Epithelial cell of prostate (primary cell): ENCODE measurements at places on chromosomes 4 and X.
A peak's percentile ranks its signal among the peaks of the same experiment; 100 is the strongest.

DNA sequence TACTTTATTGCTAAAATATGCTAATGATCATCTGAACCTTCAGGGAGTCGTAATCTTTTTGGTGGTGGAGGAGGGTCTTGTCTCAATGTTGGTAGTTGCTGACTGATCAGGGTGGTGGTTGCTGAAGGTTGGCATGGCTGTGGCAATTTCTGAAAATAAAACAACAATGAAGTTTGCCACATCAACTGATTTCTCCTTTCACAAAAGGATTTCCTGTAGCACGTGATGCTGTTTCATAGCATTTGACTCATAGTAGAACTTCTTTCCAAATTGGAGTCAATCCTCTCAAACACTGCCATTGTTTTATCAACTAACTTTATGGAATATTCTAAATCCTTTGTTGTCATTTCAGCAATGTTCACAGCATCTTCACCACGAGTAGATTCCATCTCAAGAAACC is 19.3 kb downstream of the DDIT4L start:
- DNase-seq: no peak

GRCh38 chr4:37662251-37662650 is 23.9 kb downstream of the RELL1 start:
- no peak for DNase-seq

- DNase-seq: no peak
Observed at GRCh38 chr4:71524756-71525155, 185.9 kb downstream of the SLC4A4 start.

DNA sequence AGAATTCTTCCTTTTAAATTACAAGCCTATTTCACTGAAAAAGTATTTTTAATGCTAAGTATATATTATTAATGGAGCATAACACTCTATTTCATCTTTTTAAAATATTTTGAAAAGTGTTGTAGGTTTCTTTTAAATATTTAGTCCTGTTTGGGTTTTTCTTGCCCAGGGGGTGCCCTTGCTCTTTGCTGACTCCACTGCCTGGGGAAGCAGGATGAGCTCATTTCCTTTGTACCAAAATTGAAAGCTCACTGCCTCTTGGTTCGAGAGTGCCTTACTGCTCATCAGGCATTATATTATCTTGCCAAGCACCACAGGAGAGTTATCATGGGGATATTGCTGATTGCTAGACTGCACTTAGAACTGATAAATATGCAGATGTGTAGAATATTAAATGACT is 819.2 kb downstream of the PCDH18 start:
- no peak for DNase-seq

DNA sequence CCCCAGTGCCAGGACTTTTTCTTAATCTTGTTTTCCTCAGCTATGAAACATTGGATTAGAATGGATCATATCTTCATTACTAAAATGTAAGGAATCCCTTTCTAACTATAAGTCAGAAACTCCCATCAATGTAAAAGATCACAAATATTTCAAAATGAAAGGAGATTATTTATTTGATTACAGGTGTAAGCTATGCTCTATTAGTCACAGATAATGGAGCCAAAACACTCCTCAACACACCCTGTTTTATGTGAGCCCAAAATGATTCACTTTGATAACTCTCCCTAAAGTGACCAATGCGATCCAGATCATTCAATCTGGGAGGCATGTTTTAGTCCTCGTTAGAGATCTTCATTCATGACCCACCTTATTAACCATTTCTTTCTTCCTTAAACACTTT is 566.7 kb upstream of the TENM3 start:
- DNase-seq: no peak

- DNase-seq: no peak
Observed at GRCh38 chr4:2934077-2934812, 29.0 kb downstream of the NOP14 start.

GRCh38 chr4:33930497-33930896 is 2313.8 kb downstream of the ARAP2 start:
- no peak for DNase-seq

GRCh38 chr4:67651536-67651935 is 49.4 kb downstream of the UBA6 start:
- DNase-seq: no peak

DNA sequence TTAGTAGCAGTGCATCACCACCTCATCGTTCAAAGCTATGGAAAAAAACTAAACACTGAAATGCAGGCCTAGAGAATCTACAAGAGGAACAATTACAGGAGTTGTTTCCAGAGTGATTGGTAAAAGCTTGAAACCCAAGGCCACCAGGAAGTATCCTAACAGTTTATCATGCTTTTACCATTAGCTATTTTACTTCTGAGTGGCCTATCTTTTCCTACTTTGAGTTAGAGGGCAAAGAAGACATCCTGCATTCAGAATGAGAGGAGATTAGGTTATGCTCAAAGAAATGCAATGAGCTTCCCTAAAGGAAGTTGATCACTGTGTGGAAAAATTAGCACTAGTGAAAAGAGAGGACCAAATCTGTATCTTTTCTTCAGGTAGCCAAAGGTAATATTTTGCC is 69.8 kb upstream of the PRSS48 start:
- no peak for DNase-seq

DNA sequence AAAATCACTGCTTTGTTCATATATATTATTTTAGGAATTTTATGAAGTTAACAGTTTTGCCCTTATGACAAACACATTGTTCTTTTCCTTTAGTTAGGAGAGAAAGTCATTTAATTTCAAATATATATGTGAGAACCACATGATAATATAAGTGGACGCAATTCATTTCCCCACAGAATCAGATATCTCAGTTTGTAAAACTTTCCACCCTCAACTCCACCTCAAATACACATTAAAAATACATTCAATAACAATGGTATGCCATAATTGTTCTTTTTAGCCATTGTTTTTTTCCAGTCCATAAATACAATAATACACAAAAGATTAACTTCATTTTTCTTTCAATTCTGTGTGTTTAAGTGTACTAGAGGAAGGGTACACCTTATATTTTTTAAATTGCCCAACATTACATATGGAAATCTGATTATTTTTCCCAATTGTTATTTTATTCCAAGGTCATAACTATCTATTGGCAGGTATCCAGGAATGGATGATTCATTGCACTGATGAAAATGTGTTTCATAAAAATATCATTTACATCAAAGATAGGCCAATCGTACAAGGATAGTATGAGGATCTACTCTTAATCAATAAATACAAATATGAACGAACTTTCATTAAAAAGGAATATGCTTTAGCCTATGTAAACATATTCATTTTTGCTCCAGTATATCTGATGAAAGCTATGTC is 125.0 kb downstream of the PPP3CA start:
- DNase-seq: no peak

GRCh38 chr4:94395562-94395961 is 52.9 kb upstream of the HPGDS start:
- no peak for DNase-seq

- DNase-seq: no peak
Observed at GRCh38 chr4:108317377-108317776, 148.6 kb upstream of the LEF1 start.

GRCh38 chr4:158624889-158625478 is 46.7 kb downstream of the C4orf46 start:
- DNase-seq: peak; percentile 18

- DNase-seq: no peak
Observed at GRCh38 chr4:77618383-77619241, 13.0 kb downstream of the CXCL13 start.

DNA sequence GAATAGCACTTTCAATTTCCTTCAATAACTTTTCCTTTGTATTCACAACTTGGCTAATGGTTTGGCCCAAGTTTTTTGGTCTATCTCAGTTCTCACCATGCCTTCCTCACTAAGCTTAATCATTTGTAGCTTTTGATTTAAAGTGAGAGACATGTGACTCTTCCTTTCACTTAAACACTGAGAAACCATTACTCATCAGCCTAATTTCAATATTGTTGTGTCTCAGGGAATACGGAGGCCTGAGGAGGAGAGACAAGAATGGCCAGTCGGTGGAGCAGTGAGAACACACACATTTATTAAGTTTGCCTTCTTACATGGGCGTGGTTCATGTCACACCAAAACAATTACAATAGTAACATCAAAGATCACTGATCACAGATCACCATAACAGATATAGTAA is 56.7 kb downstream of the TSPAN5 start:
- DNase-seq: peak; percentile 43

DNA sequence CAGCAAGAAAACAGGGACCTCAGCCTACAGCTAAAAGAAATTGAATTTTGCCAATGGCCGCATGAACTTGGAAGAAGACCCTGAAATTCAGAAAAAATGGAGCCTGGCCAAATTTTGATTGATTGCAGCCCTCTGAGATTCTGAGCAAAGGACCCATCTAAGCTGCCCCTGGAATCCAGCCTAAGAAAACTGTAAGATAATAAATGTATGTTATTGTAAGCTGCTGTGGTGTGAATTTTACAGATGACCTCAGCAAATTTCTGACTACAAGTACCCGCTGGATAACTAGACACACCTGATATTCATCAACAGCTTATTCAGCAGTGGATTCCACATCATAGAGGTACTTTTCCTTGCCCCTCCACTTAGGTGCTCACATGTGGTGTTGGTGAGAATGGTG is 119.5 kb upstream of the EPHA5 start:
- no peak for DNase-seq

- no peak for DNase-seq
Observed at GRCh38 chr4:113636877-113637276, 124.7 kb downstream of the CAMK2D start.

DNA sequence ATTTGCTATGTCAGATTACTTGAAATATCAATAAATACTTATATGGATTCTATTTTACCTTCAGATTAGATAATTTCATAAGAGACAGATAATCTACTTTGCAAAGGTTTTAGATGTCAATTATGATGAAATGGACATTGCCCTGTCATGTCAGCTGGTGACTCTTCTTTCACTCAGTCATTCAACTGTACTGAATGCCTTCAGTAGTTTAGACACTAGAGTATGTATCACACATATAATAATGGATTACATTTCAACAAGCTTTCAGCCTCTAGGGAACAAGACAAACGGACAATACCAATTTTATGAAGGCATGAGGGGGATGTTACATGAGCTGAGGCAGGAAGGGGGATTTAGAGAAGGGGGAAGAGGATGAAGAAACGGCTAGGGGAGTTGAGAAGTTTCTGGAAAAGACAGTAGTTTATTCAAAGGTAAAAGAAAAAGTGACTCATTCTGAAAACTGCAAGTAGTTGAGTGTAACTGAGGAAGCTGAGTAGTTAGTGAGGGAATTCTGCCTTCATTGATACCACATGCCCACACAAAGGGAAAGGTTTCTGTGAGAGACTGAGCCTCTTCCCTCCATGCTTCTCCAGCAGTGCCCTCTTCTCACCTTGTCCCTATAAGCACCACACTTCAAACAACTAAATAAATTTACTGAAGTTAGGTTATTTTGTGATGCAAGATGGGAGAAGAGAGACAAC is 25.7 kb downstream of the SLC9B2 start:
- no peak for DNase-seq

DNA sequence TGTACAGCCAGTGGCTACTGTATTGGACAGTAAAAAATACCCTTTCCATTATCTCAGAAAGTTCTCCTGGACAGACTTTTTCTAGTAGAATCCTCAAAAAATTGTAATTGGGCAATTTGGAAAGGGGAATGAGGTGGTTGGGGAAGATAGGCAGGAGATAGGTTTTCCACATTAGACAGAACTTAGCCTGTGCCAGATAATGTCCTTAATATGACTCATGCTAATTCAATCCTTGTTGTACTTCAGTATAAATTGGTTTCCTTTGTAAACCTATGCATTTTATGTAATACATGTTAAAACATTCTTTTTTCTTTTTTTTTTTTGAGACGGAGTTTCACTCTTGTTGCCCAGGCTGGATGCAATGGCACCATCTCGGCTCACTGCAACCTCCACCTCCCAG is 8.9 kb downstream of the EIF4E start:
- no peak for DNase-seq

DNA sequence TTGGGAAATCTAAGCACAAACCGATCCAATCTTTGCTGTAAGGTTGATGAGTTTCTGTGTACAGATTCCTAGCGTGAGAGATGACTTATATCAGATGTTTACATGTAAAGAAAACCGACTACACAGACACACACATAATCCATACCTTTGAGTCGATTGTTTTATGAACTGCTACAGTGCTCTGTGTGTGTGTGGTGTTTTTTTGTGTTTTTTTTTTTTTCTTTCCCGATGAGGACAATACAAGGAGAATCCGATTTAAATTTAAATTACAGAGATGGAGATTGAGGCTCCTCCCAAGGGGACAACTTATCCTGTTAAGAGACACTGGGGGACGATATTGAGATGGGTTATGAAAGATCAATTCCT is 461 bp upstream of the SLC9A6 start:
- DNase-seq: no peak

- DNase-seq: peak; percentile 99
Observed at GRCh38 chr4:73676861-73677323, 56.7 kb upstream of the RASSF6 start.

DNA sequence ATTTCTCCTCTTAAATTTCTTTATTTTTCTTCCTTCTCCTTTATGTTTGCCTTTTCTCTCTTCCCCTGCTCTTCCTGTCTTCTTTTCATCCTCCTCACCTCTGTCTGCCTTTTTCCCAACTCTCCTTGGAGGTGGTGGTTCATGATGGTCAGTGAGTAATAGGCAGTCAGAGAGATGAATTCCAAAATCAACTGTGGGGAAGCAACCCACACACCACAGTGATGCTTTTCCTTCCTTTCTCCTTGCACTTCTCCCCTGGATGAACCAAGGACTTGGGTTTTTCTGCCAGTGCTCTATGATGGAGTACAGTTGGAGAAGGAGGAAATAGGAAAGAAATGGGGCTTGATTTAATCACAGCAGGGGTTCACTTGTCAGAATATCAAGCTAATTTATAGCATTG is 153.8 kb downstream of the DCK start:
- no peak for DNase-seq

- no peak for DNase-seq
Observed at GRCh38 chrX:107579956-107580355, 48.4 kb upstream of the PRPS1 start.

DNA sequence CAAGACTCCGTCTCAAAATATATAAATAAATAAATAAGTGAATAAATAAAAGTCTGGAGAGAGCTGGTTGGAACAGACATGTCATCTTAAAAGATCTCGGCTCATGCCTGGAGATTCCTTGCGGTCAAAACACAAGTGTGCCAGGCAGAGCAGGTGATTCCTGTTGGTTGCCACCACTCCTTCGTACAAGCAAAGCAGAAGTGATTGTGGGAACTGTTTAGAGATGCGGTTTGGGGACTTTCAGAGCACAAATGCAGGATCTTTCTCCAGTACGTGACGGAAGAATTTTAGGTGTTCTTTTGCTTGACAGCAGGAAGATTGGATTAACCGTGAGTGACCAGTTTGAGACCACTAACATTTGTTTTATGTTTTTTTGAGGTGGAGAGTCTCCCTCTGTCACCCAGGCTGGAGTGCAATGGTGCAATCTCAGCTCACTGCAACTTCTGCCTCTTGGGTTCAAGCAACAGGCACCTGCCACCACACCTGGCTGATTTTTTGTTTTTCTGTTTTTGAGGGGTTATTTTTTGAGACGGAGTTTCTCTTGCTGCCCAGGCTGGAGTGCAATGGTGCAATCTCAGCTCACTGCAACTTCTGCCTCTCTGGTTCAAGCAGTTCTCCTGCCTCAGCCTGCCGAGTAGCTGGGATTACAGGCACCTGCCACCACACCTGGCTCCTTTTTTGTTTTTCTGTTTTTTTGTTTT is 2.8 kb upstream of the CRLF2 start:
- DNase-seq: no peak

GRCh38 chrX:103666202-103667107 is 20.0 kb downstream of the MORF4L2 start:
- DNase-seq: no peak

GRCh38 chrX:119150163-119151050 is 22.8 kb upstream of the KIAA1210 start:
- no peak for DNase-seq
